ENCODE measurements at places on chromosomes 1 and 21. TPM values are rescaled to one million over a fixed set of nuclear protein-coding genes. Genes with fewer than 3 reads are reported as not detected.

- H3K36me3 ChIP-seq: no peaks in the 10 kb centered on the region
- H3K4me1 ChIP-seq: peaks cover 8% of the 10 kb centered on the region
- peak within 1 kb of the TSS; percentile 69 for H3K4me3 ChIP-seq
- no peak for DNase-seq
- peak within 1 kb of the TSS; percentile 27 for H3K27ac ChIP-seq
These were observed at the start of gene POU3F1 for GRCh38 chr1:38046333-38046883. TSS of gene POU3F1 (minus strand) at chr1:38046793. CDS start at chr1:38046743, 50 bp downstream.

DNA sequence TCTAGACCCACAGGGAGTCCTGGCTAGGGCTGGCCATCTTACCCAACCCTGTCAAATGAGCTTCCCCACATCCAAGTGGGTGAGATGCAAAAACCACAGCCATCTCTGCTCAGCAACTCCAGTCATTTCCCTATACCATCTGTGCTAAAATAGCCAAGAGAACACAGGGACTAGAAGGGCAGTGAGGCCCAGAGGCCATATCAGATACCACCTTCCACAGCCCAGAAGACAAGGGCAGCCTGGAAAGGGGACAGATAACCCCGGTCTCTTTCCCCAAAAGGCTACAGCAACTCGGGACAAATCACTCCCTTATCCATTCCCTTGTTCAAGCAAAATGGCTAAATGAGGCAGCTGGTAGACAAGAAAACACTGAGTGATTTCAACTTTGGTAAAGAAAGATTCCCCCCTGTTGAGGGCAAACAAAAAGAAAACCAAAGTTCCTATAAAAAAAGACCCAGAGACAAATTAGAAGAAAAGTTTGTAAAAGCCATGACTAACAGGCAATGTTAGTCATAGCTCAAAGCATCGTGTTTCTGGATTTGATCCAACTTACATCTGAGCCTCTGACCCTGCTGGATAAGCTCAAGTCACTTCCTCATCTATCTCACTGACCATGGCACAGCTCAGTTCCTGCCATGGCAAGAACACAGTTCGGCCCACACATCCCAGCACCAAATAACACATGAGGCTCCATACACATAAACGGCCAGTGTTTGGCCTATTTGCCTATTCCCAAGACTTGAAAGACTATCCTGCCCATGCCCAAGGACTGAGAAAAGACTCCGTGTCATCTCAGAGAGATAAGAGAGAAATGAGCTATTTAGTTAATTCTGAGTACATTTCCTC lies 3.1 kb downstream of the LAMB3 start:
- no peaks in the 10 kb centered on the region for H3K27me3 ChIP-seq
- DNase-seq: peak; percentile 66
- H3K36me3 ChIP-seq: no peaks in the 10 kb centered on the region

S100A7A gene
- total RNA-seq: not detected

HCN3 gene
- 1.6 TPM for total RNA-seq

DNA sequence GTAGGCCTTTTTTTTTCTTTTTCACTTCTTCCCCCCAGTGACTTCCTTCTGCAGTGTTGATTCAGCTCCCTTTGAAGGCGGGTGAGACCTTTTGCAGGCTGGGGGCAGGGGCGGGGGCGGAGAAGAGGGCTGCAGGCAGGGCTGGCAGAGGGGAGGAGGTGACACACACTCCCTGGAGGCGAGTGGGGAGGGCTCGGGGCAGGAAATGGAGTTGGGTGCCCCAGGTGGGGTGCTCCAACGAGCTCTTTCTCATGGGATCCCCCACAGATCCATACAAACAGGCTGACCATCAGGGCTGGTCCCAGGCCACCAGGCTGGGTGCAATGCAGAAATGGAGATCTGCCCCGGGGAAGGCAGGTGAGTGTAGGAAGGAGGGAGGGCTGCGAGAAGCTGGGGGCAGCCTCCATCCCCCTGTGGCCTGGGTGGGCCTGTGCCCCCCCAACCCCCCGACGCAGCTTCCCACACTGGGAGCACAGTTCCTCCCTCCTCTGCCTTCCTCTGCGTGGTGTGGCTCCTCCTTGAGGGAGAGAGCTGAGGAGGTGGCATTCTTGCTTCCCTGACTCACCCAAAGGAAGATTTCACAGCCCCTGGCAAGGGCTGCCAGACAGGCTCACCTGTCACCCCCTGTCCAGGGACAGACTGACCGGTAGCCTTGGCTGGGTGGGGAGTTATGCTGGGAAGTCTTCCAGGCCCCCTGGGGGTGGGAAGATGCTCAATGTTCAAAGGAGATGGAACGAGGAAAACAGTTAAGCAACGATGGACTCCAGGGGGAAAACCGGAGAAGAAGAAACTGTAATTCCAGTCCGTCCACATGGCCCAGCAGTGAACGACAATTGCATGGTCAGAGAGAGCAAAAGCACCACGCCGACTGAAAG lies 7.1 kb upstream of the ITGB2 start:
- no peaks in the 10 kb centered on the region for H3K36me3 ChIP-seq
- no peaks in the 10 kb centered on the region for H3K27me3 ChIP-seq
- H3K4me1 ChIP-seq: peaks cover 53% of the 10 kb centered on the region
- peak overlapping the region; percentile 73 for H3K27ac ChIP-seq

C1QB gene
- not detected for total RNA-seq

GRCh38 chr1:43881415-43881814 lies 52.2 kb upstream of the ARTN start:
- DNase-seq: peak; percentile 75
- H3K4me1 ChIP-seq: peaks cover 10% of the 10 kb centered on the region
- H3K27me3 ChIP-seq: no peaks in the 10 kb centered on the region
- no peak overlapping the region for H3K4me3 ChIP-seq
- no peaks in the 10 kb centered on the region for H3K36me3 ChIP-seq

GRCh38 chr1:96880626-96881025 lies 159.0 kb downstream of the PTBP2 start:
- no peaks in the 10 kb centered on the region for H3K36me3 ChIP-seq
- no peak overlapping the region for H3K27ac ChIP-seq
- no peaks in the 10 kb centered on the region for H3K4me1 ChIP-seq
- DNase-seq: no peak
- no peaks in the 10 kb centered on the region for H3K27me3 ChIP-seq
- no peak overlapping the region for H3K4me3 ChIP-seq

DMRTA2 gene
- 39.1 TPM for total RNA-seq

DNA sequence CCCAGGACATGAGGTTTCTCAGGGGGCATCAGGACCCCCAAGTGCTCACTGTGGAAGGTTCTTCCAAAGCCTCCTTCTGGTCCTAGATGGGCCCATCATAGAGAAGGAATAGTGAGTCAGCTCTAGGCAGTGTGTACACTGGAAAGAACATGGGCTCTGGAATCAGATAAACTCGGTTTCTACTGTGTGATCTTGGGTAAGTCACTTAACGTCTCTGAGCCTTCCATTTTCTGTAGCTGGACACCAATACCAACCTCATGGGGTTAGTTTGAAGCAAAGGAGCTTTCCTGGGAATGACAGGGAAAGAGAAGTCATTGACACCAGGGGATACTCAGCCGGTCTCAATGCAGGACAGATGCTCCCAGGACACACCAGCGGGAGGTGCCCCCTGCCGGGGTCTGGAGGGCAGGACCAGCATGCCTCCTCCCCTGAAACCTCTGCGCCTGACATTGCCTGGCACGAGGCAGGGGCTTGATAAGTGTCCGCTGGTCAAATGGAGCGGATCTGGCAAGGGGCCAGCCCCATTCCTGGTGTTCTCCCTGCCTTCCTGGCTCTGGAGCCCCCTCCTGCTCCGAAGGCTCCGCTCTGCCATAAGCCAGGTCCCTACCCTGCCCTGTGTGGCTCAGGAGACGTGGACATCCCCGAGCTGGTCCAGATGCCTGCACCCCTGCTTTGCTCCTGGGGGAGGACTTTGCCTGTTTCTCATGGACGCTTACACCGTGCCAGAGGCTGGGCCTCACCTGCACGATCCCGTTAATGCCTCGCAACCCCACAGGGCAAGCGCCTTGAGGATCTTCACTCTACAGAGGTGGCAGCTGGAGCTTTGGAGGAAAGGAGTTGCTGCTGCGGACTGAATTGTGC lies 52.8 kb downstream of the EDN2 start:
- peak overlapping the region; percentile 20 for H3K4me3 ChIP-seq
- peaks cover 48% of the 10 kb centered on the region for H3K4me1 ChIP-seq
- H3K27me3 ChIP-seq: no peaks in the 10 kb centered on the region

OR2M5 gene
- not detected for total RNA-seq

SLFNL1 gene
- 0.18 TPM for total RNA-seq

- no peak overlapping the region for H3K27ac ChIP-seq
- no peaks in the 10 kb centered on the region for H3K27me3 ChIP-seq
- no peak overlapping the region for H3K4me3 ChIP-seq
- no peak for DNase-seq
- no peaks in the 10 kb centered on the region for H3K36me3 ChIP-seq
- peaks cover 37% of the 10 kb centered on the region for H3K4me1 ChIP-seq
These were observed 11.8 kb downstream of the LAPTM5 start for GRCh38 chr1:30745834-30746208.

DNA sequence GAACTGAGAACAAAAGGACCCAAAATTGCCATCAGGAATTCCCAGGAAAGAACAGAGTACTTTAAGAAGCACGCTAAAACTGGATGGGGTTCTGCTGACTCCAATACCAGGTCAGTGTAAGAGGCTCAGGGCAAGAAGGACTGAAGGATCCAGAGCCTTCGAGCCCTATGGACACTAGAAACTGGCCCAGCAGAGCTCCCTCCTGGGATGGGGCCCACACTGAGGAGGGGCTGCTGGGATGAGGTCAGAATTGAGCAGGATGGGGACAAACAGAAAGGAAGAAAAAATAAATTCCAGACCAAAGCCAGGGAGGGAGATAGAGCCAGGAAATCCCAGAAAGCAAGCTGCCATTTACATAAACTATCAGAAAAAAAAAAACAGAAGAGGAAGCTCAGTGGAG lies 222.4 kb upstream of the COA6 start:
- no peak for DNase-seq
- H3K4me3 ChIP-seq: no peak overlapping the region
- H3K27me3 ChIP-seq: no peaks in the 10 kb centered on the region
- no peaks in the 10 kb centered on the region for H3K4me1 ChIP-seq
- H3K36me3 ChIP-seq: no peaks in the 10 kb centered on the region

Data from SJCRH30 (cell line).